ENCODE measurements at places on chromosomes 7 and 10.

- no peak for DNase-seq
Observed at GRCh38 chr10:79139124-79139835, 70.5 kb downstream of the ZMIZ1 start.

DNA sequence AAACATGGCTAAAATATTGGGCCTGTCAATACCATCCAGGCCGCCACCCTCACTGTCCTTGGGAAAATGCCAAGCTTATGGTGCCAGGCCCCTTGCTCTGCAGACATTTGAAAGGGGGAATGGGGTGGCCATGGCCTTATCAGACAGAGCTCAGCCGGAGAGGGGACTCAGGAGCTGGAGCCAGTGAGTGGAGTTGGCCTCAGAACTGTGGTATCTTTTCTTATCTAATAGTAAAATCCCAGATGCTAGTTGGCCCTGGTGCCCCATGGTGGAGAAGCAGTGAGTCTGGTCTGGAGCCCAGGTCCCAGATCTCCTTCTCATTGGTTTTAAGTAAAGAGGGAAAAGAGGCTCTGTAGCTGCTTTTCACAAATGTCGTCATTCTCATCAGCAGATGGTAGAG, 49.6 kb upstream of the SORCS3 start:
- DNase-seq: no peak

DNA sequence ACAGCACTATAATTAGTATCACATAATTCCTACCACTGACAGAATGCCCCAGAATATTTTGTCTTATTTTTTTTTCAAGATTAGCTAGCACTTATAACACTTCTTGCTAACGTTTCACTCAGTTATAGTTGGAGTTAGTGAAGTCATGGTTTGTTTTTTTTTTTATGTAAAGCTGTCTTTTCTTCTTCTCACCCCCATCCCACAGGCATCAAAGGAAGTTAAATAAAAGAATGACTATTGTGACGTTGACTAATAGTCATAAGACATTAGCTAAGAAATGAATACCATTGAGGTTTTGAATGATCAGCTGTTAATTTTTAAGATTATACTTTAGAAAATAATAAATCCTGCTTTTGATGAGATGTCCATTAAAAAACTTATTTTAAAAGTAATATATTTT, 498.3 kb downstream of the GFRA1 start:
- no peak for DNase-seq

DNA sequence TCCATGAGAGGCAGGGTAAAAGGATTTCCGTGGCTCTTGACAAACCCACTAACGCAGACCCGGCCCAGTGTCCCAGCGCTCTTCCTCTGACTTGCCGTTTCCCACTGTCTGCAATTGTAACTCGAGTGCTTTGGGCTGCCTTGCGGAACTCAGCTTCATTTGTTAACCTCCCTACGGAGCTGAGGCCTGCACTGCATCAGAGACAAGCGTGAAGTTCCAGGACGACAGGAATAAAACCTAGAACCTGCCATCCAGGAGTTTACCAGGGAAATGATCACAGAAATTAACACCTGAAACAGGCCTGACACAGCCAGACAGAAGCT, 76.2 kb downstream of the SFMBT2 start:
- DNase-seq: no peak
